ENCODE measurements at places on chromosomes 5 and 9.

DNA sequence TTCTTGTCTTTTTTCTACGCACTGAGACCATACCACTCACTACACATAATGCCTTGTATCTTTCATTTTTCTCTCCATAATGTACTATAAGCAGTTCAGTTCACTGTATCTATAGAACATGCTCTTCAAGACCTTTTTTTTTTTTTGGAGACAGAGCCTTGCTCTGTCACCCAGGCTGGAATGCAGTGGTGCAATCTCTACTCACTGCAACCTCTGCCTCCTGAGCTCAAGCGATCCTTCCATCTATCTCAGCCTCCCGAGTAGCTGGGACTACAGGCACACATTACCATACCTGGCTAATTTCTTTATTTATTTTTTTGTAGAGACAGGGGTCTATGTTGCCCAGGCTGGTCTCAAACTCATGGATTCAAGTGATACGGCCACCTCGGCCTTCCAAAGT, 208.7 kb downstream of the FANCC start:
- no peak for DNase-seq

DNA sequence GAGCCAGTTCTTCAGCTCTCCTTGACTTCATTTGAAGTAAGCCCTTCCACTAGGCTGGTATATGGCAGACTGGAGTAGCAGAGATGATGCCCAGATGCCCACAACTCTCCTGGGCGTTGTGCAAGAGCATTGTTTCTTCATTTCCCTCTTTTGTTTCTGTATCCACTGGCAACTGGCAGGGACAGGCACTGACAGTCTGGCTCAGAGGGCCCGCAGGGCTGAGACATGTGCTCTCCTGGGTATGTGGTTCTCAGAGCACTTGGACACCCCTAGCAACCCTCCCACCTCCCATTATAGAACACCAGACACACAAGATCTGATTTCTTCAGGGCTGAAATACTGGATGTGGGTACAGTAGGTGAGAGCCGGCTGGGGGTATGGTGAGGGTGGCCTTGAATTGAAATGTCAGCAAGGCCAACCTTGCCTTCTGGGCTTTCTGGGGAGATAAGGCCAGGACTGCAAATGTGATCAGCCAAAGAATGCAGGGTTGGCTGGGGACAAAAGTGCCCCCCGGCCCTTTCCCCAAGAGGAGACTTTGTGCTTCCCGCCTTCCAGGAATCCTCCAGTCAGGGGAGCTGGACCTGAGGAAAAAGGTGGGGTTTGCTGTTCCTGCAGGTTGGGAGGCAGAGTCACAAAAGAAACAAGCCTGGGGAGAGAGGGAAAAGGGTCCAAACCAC, 28.6 kb upstream of the CTNNA1 start:
- DNase-seq, result no peak

DNA sequence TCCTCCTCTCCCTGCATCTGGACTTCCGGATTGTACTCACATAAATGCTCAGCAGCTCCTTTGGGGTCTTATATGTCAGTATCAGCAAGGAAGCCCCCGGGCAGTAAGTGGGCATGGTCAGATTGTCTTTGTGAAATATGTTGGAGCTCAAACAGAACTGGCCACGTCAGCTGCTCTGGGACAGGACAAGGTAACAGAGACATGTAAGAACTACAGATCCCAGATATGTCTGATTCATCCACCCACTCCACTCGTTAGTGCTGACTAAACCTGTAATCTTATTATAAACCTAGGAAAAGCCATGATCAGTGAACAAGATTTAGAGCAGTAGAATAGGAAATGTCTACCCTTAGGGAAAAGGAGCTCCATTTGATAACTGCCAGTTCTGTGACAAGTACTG, 561.8 kb downstream of the CETN3 start:
- no peak for DNase-seq

GRCh38 chr5:59146729-59147128, 563.9 kb downstream of the RAB3C start:
- DNase-seq, result no peak

GRCh38 chr5:149133795-149134777, 7.2 kb upstream of the ABLIM3 start:
- no peak for DNase-seq

- no peak for DNase-seq
These were observed 89.4 kb downstream of the MACROH2A1 start for GRCh38 chr5:135309391-135310327.
